ENCODE measurements at places on chromosomes 2 and 18.
A peak's percentile ranks its signal among the peaks of the same experiment; 100 is the strongest.

- no peak for DNase-seq
Measured at GRCh38 chr2:83602753-83603152, 856.3 kb downstream of the SUCLG1 start.

DNA sequence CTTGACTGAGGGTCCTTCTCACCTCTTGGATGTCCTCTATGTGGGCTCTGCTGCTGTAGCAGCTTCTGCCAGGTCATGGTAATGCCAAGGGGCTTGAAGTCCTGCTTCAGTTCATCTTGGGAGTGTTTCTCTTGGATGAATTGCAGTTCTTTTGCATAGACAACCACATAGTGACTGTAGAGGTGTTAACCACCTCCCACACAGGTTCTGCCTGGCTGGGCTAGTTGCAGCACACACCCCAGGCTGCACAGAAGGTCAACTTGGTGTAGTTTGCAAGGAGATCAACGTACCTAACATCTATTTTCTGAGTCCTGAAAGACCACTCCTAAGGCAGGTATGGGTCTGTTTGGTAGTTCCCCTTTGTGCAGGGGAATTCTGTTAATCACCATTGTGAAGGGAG is 108.1 kb downstream of the ADCYAP1 start:
- no peak for DNase-seq

GRCh38 chr2:44230378-44230777 is 44.9 kb upstream of the SLC3A1 start:
- no peak for DNase-seq

GRCh38 chr2:158616480-158617000 is 159.8 kb downstream of the PKP4 start:
- DNase-seq = no peak

DNA sequence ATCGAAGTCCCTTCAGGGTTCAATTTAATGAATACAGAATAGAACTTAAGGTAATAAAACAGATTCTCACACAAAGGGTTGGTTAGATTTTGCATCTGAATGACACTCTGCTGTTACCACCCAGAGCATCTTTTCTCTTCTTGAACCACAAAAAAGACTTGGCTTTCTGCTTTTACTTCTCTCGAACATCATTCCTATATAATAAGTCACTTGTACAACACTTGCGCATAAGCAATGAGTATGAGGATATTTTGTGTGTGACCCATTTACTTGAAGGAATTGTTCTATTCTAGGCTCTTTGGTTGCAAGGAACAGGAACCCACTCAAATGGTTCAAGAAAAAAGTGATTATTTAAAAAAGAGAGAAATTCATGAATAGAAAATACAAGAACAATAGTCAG is 126.2 kb downstream of the NUP35 start:
- no peak for DNase-seq

DNA sequence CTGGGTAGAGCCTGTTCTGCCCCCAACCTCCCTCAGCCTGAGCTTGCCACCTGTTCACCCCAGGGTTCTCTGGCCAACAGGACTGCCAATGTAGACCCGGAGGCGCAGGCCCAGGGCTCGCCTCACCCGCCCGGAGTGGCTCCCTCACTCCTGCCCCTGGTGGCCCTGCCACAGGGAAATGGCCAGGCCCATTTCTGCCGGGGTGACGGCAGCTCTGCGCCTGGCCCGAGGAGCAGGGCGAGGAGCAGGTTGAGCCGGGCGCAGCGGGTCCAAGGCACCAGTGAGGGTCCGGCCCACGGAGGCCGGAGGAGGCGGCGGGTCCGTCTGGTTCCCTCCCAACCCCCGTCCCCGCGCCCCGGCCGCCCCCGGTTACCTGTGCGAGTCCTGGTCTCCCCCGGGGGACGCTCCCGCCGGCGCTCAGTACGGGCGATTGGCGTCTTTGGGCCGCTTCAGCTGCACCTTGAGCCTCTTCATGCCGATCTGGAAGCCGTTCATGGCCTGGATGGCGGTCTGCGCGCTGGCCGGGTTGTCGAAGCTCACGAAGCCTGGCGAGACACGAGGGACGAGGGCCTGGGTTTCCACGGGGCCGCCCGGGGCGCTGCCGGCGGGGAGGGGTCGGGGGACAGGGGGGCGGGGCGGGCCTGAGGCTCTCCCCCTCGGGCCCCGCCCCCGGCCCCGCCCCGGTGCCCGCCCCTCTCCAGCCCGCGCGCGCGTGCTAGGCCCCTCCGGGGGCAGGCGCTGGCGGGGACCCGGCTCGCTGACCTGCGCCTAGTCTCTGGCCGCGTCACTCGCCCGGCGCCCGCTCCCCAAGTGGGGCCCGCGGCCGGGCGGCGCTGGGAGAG is 312.0 kb downstream of the CELF4 start:
- DNase-seq = no peak

DNA sequence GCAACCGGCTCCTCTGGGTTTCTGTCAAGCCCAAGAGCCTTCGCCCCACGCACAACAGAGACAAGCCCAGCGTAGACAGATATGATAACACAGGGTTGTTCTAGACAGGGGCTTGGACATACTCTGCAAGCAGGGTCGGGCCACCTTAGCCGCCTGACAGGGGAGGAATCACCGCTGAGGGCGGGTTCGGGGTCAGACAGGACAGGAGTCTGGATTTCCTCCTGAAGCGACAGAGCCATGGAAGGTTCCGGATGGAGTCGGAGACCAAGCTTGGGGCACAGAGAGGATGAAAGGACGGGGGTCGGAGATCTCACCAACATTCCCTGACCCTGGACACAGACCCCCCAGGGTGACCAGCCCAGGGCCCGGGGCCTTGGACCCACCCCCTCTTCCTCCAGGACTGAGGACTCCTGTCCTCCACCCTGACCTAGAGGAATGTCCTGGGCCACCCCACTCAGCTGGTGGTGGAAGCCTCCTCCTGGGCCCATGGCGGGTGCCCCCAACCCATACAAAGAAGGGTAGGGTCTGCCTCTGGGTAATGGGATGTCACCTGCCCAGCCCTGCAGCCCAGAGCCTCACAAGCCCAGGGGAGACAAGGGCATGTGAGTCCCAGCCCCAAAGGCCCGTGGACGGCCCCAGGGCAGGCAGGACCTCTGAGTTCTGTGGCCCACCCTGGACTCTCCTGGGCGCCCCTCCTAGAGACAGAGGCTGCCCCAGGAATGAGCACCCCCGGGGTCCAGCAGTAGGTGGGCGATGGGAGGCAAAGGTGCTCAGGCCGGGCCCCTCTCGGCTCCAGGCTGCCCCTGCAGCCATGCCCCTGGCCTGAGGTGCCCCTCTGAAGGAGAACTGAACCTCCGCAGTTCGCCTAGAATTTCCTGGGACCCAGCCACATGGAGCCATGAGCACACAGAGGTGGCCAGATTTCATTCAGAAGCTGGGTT is 44.1 kb upstream of the GPC1 start:
- no peak for DNase-seq

DNA sequence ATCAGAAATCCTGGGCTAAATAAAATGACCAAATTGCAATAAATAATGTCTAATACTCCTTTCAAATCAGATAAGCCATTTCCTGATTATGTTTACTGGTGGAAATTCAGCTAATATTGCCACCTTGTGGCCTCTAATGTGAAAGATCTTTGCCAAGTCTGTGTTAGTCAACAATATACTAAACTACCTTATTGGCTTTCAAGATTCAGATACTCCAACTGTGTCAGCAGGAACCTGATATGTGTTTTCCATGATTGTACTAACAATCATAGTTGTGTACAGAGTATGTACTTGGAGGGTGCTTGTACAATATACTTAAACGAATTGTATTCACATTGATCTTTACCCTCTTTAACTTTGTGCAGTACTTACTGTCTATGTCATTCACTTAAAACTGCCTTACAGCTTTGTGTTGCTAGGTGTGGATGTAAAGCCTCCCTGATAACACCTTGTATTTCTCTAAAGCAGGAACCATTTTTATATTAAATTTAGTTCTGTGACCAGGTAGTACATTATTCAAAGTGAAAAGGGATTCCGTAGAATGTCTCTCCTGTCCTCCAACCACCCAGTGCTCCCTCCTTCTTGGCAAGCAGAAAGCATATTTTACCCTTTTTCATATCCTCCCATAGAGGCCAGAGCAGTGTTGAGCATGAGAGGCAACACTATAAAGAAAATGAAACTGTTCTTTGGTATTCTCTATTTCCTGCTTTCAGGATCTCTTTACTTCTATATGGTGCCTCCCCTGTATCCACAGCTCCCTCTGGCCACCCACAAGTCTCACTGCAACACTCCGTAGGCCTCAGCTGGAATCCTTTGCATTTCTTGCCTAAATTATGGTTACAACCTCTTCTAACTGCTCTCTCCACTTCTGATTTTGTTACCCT is 75.2 kb upstream of the C2orf15 start:
- DNase-seq = peak; percentile 39

DNA sequence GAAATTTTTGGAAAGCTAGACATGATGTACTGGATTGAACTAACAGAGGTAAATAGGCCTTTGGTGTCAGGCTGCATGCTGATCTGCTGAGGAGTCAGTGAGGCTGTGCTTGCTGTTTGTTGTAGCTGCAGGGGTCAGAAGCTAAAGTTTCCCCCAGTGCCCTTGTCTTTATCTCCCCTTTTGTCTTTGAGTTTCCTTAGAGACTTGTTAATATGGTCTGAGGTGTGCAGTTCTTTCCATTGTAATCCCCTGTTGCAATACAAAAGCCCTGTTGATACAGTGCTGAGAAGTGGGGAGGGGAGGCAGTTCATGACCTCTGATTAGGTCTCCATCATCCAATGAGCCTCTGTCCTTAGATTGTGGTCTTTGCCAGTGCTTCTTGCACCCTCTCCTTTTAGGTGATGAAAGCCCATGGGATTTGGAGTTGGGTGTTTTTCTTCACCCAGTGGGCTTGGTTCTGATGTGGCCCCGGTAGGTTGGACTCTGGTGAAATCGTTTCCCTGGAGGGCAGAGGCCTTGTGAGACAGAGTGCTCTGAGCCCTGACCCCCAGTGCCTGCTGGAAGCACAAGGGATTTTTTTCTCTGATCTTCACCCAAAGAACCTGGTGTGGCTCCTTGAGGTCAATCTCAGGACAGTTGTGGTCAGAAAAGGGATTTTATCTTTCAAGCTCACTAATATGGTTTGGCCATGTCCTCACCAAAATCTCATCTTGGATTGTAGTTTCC is 163.1 kb downstream of the TMEM18 start:
- DNase-seq = no peak

- no peak for DNase-seq
Measured at GRCh38 chr2:32423536-32423935, 66.7 kb downstream of the BIRC6 start.

DNA sequence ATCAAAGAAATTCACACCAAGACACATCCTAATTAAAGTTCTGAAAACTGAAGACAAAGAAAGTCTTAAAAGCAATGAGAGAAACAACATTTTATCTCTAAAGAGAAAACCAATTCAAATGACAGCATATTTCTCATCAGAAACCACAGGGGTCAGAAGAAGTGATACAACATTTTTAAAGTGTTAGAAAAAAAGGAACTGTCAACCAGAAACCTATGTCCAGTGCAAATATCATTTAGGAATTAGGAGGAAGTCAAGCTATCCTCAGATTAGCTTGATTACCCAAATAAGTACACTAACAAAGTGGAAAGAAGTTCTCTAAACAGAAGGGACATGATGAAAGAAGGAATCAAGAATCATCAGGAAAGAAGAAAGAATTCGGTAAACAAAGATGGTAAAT is 59.5 kb upstream of the BCL2L11 start:
- DNase-seq = no peak

GRCh38 chr2:203673933-203674332 is 32.5 kb upstream of the CD28 start:
- DNase-seq = peak; percentile 27

DNA sequence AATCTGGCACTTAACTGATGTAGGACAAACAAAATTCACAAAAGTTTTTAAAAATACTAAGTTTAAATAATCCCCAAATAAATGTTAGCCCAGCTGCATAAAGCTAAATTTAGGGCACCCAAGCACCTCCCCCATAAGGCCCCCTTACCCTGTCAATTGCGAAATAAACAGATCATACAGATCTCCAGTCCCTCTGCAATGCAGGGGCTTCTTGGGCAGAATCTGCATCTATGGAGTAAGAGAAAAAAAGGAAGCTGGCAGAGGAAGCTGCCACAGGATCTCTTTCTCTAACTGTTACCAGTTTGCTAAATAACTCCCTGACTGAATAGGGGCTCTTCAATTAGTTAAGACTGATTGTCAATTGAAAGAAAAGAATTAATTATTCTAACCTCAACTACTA is 117.7 kb downstream of the MEMO1 start:
- DNase-seq = no peak

Data from stromal cell of bone marrow (primary cell).